ENCODE measurements at places on chromosomes 7 and 10.

DNA sequence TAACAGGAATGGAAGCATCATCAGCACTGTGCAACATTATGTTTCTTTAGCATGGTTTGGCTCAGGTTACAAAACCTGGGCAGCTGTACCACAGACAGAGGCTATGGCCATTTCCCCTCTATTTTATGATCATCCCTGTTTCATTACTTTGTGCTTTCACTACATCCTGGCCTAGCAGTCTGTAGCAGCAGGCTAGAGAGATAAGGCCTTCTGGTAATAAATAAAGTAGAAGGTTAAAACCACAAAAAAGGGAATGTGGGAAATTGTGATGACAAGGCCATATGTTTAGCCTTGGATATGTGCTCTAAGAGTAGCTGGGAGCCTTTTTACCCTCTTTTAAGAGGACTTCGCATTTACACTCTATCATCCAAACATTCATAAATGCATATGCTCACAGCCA, 266.2 kb upstream of the PHF14 start:
- no peak for DNase-seq

- no peak for DNase-seq
Measured at GRCh38 chr7:78558566-78558965, 760.0 kb downstream of the PHTF2 start.

GRCh38 chr7:138784692-138785091, 13.1 kb upstream of the TMEM213 start:
- no peak for DNase-seq

GRCh38 chr7:288671-289101, 1.3 kb upstream of the FOXL3 start:
- DNase-seq, result no peak

DNA sequence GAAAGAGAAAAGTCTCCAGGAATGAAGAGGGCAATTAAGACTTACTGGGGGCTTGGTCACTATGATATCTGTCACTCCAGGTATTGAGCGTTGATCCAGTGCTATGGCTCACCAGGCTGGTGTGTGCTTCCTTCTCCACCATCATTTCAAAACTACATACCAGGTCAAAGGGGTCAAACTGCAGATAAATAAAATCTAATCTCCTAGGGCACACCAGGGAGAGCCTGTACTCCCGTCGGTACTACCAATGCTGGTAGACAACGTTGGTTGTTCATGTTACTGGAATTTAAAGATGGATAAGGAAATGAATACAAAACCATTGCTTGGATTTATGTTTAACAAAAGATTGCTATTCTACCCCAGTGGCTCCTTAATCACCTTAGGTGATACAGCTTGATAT, 118.3 kb downstream of the MYO3A start:
- DNase-seq, result no peak

DNA sequence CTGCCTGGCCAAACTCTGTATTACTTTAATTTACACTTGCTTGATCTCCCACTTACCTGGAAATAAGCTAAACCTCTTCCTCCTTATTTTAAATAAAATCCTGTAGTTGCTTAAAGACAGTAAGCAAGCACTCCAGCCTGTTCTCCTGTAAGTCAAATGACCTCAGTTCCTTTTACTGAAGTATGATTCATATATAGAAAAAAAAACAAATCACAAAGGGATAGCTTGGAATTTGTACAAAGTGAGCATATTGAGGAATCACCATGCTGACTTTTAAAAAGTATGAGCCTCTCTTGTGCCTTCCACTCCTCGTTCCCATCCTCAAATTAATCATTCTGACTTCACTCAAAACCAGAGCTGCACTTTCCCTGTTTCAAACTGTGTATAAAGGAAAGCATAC, 52.0 kb downstream of the C10orf90 start:
- no peak for DNase-seq

DNA sequence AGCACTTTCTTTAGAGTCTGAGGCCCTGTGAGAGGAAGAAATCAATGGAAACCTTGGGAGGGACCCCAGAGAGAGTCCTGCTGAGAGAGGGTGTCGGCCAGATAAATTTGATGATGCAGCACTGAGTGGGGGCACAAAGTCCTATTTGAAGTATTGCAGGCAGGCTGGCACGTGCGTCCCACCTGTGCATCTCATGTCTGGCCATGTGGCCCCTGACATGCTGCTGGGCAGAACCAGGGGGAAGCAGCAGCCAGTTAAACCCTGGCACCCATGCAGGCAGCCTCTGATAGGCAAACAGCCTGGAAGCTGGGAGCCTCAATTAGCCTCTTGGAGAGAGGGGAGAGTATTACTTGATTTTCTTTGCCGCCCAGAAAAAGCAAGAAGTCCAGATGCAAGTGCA, 180.9 kb downstream of the PLXNA4 start:
- DNase-seq, result no peak

DNA sequence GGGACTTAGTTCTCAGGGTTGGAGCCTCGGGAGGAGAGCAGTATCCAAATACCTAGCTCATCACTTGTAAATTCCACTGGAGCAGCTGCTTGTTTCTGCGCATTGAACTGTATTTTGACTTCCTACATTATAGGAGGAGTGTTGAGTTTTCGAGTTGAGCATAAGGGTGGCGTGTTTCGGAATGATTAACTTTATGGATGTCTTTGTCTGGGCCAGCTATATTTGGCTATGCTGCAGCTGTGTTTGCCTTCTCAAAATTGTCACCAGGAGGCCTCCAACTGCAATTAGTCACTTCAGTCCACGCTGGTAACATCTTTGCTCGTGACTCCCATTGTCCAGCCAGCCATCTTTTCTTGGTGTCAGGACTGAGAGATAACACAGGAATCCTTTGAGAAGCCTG, 9.1 kb downstream of the CELF2 start:
- DNase-seq, result no peak

GRCh38 chr10:122849090-122849489, 3.4 kb upstream of the CUZD1 start:
- no peak for DNase-seq

GRCh38 chr7:88985295-88985694, 189.8 kb upstream of the TEX47 start:
- no peak for DNase-seq

GRCh38 chr10:14023673-14024328, 306.9 kb downstream of the FRMD4A start:
- no peak for DNase-seq

DNA sequence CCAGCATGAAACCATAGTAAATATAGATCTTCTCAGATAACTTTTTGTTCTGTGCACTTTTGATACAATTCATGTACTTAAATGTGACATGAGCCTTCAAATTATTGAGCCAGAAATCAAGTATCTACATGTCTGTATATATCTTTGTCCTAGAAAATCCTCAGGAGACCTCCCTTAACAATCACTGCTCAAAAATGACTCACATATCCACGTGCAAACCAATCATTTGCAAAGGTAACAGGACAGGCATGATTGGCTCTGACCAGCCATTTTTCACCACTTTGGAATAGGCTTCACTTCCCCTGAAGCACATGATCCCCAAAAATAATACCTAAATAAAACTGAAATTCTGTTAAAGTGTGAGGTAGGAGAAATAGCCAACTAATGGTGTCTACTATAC, 902.5 kb downstream of the PCDH15 start:
- no peak for DNase-seq

DNA sequence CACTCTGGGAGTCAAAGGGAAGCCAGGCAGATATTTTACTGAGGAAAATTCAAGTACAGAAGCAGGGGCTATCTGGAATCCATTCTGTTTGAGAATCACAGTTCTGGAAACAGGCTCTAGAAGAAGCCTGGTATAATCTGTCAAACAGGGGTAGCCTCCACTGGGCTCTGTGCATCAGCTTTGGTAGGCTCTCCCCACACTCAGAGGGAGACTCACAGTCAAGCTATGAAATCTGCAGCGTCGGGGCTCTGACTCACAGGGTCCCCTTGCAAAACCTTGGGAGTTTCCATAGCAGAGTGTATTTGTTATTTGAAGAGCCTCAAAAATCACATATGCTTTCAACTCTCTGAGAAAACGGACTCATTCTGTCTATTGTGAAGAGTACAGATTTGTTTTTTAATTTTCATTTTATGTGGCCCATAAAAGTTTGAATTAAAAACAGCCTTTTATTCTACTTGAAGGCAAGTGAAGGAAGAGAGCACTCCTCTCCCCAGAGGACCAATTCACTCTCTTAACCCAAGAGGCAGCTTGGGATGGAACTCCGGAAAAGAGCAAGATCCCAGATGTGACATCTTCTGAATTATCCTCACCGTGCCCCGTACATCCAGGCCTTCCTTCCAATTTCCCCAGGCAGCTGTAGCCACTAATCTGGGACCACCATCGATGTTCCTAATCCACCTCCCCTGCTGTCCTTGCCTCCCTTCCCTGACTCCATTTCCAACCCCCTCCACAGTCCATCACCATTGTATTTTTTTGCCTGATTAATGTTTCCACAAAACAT, 590.9 kb upstream of the MGMT start:
- DNase-seq, result no peak

DNA sequence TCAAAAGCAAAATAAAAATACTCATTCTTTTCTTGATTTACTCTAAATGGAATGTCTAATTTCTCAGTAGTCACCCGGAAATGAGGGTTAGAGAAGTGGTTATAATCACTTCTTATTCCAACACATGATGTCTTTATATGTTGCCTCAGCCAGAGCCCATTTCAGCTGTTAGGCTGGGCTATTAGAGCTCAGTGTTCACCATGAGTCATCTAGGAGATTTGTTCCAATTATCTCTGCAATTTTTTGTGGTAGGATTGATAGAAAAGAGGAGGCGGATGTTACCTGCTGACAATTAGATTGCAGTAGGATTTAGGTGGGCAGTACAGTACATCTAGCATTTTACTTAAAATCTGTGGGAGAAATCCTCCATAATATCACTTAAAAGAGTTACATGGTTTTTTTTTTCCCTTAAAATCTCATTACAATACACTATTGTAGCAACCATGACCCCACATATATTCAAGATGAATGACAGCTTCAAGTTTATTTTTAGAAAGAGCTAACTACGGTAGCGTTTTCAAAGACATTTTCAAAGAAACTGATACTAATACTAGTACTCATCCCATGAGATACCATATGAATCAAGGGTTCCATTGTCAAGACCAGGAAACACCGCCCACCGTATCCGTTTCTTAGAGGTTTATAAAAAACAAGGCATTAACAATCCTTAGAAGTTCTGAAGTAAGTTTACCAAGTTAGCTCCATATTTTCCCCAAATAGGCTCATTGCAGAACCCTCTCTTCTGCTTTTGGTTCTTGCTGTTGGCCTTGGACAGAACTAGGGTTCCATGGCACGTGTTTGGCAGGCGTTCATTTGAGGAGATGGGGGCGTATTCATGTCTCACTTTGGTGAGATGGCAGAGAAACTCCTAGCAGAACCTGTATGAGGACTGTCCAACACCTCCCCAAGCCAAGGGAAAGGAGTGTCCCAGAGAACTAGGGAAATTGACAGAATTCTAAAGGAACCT, 10.4 kb downstream of the CPA2 start:
- peak; percentile 13 for DNase-seq

- no peak for DNase-seq
Measured at GRCh38 chr7:99006739-99007424, 128.6 kb downstream of the TRRAP start.

DNA sequence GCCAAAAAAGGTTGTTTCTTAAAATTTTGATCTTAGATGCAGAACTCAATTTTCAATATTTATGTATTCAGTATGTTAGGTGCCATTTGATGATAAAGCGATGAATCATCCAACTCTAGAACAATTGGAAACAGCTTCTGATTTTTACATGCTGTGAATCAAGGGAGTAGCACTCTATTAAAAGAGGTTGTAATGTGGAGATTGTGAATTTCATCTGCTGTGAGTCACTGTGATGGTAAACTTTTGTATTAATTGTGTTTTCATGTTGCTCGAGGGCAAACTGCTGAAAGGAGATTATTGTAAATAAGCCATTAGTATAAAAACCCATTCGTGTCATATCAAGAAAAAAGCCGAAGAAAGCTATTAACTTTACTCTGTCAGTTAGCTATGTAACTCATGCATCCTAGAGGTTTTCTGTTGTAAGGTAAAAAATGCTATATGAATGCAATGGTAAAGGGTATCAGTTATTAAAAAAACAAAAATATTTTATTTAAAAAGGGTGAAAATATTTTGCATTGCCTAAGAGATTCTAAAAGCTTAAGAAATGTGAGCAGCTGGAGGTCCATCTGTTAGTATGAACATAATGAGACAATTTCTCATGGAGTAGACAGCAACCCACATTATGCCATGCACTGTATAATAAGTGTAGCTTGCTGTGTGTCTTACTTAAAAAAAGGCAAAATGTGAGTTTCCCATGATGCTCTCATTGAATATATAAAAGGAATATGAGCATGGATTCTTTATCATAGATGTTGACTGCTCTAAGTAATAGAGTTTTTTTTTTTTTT, 511.0 kb upstream of the PCDH15 start:
- no peak for DNase-seq

GRCh38 chr7:51289623-51290303, 26.8 kb downstream of the COBL start:
- DNase-seq, result no peak

- no peak for DNase-seq
Measured at GRCh38 chr10:42971251-42971599, 105.6 kb upstream of the RET start.

DNA sequence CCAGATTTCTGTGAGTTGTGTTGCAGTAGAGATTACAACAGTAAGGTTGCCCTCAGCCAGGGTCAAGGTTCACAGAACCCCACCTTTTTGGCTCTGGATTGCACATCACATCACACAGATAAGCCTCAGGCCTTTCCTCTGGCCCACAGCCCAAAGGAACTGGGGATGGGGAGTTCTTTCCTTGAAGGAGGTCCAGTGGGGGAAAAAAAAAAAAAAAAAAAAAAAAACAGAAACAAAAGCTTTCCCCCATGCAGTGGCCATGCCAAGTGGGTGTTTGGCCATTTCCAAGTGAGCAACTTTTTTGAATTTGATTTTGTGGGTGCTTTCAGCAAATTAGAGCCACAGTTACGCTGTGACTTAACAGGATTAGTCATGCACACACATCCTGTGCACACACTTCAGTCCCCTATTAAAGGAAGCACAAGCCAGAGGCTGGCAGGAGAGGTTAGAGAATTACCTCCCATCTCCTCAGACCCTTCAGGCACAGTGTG, 79.3 kb upstream of the NANOS1 start:
- DNase-seq, result no peak

GRCh38 chr10:103799341-103799740, 56.0 kb downstream of the SH3PXD2A start:
- no peak for DNase-seq

- DNase-seq, result no peak
Measured at GRCh38 chr7:137480401-137480800, 136.9 kb upstream of the PTN start.

- no peak for DNase-seq
Measured at GRCh38 chr10:75602341-75602740, 170.9 kb downstream of the LRMDA start.

DNA sequence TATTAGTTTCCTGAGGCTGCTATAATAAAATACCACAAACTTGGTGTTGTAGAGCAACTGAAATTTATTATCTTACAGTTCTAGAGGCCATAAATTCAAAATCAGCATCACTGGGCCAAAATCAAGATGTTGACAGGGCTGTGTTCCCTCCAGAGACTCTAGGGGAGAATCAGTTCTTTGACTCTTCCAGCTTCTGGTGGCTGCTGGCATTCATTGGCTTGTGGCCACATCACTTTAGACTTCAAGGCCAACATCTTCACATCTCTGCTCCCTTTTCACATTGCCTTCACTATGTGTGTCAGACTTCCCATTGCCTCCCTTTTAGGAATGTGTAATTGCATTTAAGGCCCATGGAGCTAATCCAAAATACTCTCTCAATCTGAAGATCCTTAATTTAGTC, 1.6 kb upstream of the MRPS33 start:
- no peak for DNase-seq

All from stimulated activated naive CD8-positive, alpha-beta T cell treated with anti-CD3 and anti-CD28 coated beads, Interleukin-15, Interleukin-2, amounts not matched to agents 100 U/mL and 50 U/mL, for 24 hours (primary cell).